ENCODE measurements at places on chromosomes 3 and 15.

DNA sequence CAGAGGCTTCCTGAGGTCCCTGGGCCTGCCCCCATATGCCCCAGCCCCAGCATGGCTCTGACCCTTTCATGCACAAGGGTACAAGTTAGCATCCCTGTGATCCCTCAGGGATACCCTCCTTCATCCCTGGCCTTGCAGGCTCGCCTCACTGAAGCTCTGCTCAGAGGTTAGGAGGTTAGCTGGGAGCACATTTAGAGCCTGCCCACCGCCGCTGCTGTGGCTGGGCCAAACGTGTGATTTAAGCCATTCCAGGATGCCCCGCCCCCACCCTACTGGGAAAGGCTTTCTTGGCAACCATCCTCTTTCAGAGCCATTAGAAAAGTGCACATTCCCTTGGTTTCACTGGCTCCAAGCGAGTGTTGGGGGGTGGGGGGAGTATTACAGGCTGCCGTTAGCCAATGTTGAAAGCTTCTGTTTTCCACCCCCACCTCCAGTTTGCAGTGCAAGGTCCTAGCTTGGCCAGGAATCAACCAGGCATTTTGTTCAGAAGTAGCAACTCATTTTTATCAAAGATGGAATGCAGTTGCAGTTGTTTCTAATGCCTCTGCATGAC, 6.3 kb upstream of the HES1 start:
- DNase-seq = no peak

GRCh38 chr3:45705839-45706808, 16.9 kb downstream of the SACM1L start:
- DNase-seq = no peak

GRCh38 chr3:31016196-31016595, 121.7 kb upstream of the GADL1 start:
- DNase-seq = no peak

DNA sequence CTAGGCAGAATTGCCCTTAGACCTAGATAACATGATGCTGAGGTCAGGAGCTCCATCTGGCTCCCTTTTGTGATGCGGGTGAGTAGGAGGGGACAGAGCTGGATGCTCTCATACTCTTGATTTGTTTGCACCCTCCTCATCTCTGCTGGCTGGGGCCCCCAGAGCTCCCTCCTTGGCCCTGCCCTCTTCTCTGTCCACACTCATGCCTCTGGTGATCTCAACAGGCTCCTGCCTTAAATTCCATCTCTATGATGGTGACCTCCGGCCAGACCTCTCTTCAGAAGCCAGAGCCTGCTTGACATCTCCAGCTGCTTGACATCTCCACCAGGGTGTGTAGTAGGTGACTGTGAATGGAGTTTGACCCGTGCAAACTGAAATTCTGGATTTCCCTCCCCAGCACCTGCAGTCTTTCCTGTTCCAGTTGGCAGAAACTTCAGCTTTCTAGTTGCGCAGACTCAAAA, 4.3 kb upstream of the FGD5 start:
- DNase-seq = no peak

GRCh38 chr3:12985148-12985547, 88.1 kb downstream of the IQSEC1 start:
- no peak for DNase-seq

GRCh38 chr15:77503240-77503639, 82.6 kb downstream of the HMG20A start:
- no peak for DNase-seq

GRCh38 chr15:25175033-25175788, 220.4 kb downstream of the SNRPN start:
- no peak for DNase-seq

DNA sequence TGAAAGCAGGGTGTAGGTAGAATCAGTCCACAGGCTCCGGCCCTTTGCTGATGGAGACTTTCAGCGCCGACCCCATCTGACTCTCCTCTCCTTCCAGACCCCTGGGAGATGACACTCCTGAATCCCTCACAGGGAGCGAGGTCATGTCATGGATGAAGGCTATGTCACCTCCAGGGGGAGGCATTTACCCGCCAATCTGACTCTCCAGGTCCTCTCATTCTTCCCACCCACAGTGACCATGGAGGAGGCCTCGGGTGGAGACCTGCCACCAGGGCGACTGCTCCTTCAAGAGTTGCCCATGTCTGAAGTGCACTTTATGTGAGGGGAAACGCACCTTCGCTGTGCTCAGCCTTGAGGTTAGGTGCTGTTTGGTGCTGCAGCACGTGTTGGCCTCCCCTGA, 112.7 kb downstream of the KLF13 start:
- no peak for DNase-seq

DNA sequence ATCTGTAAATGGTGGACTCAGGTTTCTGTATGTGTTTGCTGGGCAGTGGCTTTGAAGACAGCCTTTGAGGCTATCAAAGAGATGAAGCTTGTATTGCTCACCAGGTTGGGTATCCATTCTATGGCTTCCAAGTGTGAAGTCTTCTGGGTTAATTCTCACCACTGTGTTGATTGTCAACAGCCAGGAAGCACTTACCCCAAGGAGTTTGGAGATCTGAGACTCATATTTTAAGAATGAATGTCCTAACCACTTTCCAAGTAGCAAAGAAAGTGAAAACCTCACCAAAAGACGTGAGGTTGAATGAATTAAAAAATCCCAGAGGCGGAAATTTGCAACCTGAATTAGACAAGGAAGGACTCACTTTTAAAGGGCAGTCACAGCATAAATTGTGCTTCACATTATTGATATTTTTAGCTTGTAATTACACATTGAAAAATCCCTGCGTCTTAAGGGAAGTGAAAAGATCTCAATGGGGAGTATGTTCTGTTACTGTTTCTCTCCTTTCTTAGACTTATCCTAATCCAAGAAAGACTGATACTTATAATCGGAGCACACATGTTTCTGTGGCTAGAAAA, 304.0 kb upstream of the TPRG1 start:
- DNase-seq = no peak

DNA sequence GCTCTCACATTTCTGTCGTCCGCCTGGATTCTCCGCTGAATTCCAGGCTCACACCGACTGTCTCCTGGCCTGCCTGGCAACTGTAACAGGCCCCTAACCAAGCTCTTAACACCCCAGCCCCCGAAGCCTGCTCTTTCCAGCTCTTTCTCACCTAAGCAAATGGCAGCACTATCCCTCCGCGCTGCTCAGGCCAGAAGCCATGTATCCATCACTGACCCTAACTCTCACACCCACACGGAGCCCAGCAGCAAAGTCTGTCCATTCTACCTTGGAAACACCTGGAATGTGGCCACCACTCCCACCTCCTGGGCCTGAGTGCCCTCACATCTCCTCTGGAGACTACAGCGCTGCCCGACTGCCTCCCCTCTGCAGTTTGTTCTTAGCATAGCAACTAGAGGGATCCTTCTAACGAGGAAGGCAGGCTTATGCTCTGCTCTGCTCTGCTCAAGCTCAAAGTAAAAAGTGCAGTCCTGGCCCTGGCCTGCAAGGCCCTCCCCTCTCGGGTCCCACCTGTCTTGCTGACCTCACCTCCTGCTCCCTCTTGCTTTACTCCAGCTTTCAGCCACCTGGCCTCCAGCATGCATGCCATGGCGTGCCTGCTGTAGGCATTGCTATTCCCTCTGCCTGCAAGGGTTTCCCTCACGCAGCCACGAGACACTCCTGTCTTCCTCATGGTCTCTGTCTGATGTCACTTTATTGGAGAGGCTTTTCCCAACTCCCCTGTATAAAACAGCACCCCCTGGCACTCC, 27.2 kb downstream of the FEM1B start:
- DNase-seq = peak; percentile 3

- no peak for DNase-seq
Observed at GRCh38 chr3:54712539-54712938, 215.3 kb downstream of the LRTM1 start.

GRCh38 chr3:177282119-177282655, 84.9 kb upstream of the TBL1XR1 start:
- DNase-seq = no peak

DNA sequence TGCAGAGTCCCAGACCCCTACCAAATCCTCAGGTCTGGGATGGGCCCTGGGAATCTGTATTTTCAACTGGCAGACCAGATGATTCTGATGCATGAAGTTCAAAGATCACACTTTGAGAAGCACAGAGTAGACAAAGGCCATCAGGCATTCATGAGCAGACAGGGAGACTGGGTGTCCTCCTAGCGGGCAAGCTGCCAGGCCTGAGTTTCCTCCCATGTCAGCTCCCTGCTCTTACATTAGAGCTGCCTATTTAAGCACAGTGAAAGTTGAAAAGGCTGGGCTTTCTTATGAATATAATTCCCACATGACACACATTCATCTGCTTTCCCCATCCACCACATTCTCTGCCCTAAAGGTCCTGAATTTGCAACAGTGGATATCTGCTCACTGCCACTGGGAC, 14.0 kb downstream of the CAPN3 start:
- no peak for DNase-seq

DNA sequence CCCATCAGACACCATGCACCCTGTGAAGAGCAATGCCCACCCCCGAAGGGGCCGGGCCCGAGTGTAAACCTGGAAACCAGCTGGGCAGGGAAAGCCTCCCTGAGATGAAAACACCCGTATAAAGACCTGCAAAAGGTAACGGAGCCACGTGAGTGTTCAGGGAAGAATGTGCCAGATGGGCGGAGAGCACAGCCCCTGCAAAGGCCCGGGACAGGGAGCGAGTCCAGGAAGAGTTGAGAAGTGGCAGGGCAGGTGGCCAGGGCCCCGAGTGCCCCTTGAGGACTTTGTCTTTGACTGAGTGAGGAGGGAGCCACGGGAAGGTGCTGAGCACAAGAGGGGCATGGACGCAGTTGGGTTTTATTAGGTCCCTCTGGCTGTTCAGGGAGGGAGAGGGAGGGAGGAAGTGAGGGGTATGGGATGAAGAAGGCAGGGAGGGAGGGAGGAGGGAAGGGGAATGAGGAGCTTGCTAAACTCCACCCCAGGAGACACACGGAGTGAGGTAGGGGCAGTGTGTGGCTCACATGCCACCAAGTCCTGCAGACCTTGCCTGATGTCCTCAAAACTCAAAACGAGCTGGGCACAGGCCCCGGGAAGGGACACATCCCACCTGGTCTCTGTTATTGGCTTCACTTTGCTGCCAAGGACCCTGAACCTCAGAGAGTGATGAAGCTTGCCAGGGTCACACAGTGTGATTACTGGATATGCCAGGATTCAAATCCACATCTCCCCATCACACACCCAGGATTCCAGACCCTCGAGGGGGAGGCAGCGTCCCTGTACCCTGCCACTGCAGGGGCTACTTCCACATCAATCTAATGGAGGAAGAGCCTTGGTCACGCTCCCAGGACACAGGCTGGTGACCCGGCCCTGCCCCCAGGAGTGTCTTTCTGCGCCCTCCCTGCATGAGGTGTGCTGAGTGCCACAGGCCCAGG, 49.1 kb upstream of the IQSEC1 start:
- DNase-seq = no peak

DNA sequence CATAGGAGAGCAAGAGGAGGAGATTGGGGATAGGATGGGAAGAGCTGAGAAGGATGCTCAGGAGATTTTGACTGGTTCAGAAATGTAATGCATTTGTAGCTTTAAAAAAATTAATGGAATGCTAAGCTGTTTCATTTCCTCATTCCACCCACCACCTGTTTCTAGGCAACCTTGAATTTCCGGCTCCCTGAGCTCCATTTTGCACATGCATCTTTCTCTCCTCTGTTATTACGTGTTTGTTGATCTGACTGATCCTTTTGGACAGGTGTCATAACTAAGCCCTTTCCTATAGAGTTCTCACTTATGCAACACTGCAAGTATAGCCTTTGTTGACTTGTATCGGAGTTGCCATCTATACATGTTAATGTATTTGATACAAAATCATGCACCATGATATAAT, 4.3 kb downstream of the TMPRSS7 start:
- peak; percentile 57 for DNase-seq

- no peak for DNase-seq
Observed at GRCh38 chr3:72080095-72080494, 295.1 kb upstream of the PROK2 start.

- DNase-seq = peak; percentile 33
Observed at GRCh38 chr3:195075199-195075940, 195.6 kb downstream of the XXYLT1 start.

GRCh38 chr15:57308170-57308545, 68.1 kb upstream of the CGNL1 start:
- no peak for DNase-seq

DNA sequence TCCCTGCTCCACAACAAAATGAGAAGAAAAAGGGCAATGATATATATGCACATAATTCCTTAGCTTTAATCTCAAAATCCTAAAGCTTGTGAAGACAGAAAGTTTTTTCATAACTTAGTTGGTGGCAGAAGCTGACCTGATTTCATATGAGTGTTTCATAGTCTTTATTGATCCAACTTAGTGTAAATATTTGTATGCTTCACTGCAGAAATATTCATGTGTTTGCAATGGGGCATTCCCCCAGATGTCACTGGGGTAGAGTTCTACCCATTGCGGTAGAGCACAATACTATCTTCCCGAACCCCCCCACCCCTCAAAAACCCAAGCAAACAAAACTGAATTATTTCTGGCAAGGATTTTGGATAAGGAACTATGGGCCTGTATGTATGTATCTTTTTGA, 221.2 kb downstream of the THRB start:
- no peak for DNase-seq

DNA sequence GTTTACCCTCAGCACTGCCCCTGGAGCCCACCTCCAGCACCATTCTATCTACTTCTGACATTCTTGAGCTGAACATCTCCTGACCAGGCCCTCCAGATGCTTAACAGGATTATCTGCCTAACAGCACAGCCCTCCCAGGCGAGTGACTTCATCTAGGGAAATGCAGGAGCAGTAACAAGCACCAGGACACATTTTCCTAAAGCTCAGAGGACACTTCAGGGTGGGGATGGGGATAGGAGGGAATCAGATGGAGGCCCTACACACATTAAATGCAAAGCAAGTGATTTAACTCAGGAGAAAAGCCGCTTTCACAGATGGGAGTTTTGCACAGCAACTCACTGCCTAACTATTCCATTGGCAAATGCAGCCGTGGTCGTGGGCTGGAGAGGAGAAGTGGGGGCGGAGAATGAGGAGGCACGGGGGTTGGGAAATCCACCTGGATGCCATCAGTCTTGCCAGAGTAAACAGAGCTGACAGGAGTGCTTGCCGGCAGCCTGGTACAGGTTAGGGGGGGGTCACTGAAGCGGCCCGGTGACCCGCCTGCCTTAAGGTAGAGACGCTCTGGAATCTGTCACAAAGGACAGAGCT, 21.3 kb upstream of the BNC1 start:
- DNase-seq = no peak

DNA sequence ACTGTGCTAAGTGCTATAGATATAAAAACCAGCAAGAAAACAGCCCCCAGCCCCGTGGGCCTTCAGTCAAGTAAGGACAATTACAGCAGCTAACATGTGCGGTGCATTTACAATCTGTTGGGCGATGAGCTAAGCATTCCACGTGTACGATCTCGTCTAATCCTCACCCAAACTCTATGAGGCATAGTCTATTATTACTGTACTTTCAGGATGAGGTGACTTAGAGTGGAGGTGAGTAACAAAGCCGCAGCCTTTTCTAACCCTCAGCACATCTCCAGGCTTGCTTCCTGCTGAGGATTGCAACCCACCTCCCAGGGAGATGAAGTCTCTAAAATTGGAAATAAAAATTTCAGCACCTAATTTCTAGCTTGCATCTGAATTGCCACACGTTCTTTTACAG, 53.2 kb upstream of the MCF2L2 start:
- no peak for DNase-seq

- no peak for DNase-seq
Observed at GRCh38 chr15:71808311-71809020, 1.9 kb upstream of the NR2E3 start.

GRCh38 chr15:64466408-64467141, 6.2 kb downstream of the ZNF609 start:
- DNase-seq = no peak

GRCh38 chr3:112982710-112983109, 7.8 kb upstream of the CD200R1 start:
- no peak for DNase-seq
